ENCODE measurements at places on chromosomes 16 and 17. TPM values are rescaled to one million over a fixed set of nuclear protein-coding genes. Genes with fewer than 3 reads are reported as not detected.

EVPLL gene
- total RNA-seq = not detected

SLC16A11 gene
- total RNA-seq = 1.1 TPM

PRAC2 gene
- not detected for total RNA-seq

SCIMP gene
- 0.31 TPM for total RNA-seq

LGALS9B gene
- not detected for total RNA-seq

TK1 gene
- total RNA-seq = 0.78 TPM

CCL5 gene
- 35.6 TPM for total RNA-seq

NEUROD2 gene
- not detected for total RNA-seq

GRCh38 chr16:60651346-60651745 is 1384.9 kb downstream of the CDH8 start:
- no peak for DNase-seq

DNA sequence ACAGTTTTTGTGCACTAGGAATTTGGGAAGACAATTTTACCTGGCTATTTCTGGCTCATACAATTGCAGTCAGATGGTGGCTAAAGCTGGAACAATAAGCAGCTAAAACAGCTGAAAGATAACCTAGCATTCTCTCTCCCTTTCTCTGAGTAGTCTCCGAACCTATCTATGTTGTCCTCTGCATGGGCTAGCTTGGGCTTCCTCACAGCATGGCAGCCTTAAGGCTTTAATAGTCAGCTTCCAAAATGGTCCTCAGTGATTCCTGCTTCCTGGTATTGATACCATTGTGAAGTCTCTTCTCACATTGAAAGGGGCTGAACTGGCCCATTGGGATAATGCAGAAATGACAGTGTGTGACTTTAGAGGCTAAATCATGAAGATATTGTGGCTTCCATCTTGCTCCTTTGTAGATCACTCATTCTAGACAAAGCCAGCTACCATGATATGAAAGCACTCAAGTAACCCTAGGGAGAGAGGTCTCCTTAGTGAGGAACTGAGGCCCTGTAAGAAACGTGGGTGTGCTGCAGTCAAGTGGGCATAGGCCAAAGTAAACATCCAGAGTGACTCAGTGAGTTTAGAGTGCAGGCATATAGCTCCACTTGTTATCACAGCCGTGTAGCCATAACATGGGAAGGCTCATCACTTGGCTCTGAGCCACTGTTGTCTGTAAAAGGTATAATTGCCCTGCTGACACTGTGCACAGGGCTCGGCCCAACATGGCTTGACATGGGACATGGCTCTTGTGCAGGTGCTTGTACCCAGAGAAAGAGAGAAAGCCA is 5.5 kb upstream of the VKORC1 start:
- no peak for DNase-seq

- DNase-seq = peak; percentile 77
Observed at GRCh38 chr17:39653662-39654331, 11.4 kb upstream of the TCAP start.

GRCh38 chr16:26992666-26993349 is 73.9 kb upstream of the C16orf82 start:
- no peak for DNase-seq

DNA sequence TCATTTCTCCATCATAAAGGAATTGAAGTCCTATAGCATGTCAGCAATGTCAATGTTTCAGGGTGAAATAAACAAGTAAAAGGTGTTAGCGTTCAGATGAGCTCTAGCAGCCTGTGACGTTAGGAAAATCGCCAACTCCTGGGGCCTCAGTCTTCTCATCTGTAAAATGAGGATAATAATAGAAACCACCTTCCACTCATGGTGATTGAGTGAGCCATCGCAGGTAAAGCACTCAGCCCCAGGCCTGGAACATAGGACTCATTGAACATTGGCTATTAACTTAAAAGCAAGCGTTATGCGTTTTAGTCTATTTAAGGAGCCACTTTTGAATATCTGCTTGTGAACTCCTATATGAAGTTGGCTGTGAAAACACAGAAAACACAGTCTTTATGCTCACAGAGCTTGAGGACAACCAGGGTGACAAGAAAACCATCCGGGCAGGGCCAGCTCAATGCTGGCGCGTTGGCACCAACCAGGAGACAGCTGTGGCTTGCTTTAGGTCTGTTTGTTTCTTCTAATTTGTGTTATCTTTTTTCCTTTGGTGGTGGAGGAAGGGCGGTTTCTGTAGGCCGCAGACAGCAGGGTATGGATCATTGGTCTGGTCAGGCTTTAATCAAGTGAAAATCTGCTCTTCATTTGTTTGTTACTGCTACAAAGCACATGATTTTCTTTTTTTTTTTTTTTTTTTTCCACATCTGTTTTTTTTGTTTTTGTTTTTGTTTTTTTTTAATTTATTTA is 35.7 kb upstream of the MED9 start:
- no peak for DNase-seq

- DNase-seq = no peak
Observed at GRCh38 chr17:33291248-33292200, 1.6 kb downstream of the ASIC2 start.

GRCh38 chr16:85372627-85373372 is 240.3 kb upstream of the GSE1 start:
- peak; percentile 44 for DNase-seq

- no peak for DNase-seq
Observed at GRCh38 chr17:9760266-9760665, 31.1 kb downstream of the DHRS7C start.

DNA sequence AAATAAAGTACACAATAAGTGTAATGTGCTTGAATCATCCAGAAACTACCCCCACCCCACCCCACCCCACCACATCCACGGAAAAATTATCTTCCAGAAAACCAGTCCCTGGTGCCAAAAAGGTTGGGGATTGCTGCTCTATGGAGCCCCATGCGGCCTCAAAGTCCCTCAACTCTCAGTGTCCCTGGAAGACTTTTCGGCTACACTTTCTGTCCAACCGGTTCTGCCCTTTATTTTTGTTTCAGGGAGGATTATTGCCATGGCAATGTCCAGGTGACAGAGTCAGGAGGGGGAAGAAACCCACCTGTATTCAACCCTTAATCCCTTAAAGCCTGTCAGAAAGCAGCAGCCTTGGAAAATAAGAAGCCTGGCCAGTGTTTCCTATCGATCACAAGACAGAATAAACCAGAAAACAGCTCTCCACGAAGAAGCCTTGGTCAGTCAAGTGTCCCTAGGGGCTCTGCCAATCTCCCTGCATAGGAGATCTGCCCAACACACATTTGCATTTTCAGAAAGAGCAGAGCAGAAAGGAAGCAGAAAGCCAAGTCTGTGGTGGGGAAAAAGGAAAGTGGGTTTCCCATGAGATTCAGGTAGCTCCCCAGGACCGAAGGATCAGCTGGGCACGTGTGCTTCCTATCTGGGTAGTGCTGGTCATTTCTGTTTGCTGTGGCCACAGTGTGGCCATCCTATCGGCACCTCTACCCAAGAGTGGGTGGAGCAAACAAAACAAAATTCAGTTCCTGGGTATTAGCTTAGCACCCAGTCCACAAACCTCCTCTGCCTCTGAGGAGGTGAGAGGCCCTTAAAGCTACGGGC is 342.7 kb downstream of the SOX9 start:
- DNase-seq = no peak

DNA sequence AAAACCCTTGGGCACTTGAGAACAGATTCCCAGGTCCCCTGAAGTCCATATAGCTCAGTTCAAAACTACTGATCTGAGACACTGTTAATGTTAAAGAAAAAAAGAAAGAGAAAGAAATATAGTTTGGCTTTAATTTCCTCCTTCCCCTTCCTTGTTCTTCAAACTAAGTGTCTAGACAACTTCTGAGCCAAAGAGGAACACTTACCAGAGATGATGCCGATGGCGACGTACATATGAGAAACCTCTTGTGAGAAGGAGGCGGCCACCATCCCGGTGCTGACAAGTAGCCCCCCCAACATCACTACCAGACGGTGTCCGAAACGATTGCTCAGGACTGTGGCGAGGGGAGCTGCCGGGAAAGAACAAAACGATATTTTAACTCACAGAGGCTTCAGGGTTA is 17.2 kb downstream of the SLC16A6 start:
- no peak for DNase-seq

GRCh38 chr17:7440113-7440833 is 961 bp downstream of the FGF11 start:
- DNase-seq = peak; percentile 34

DNA sequence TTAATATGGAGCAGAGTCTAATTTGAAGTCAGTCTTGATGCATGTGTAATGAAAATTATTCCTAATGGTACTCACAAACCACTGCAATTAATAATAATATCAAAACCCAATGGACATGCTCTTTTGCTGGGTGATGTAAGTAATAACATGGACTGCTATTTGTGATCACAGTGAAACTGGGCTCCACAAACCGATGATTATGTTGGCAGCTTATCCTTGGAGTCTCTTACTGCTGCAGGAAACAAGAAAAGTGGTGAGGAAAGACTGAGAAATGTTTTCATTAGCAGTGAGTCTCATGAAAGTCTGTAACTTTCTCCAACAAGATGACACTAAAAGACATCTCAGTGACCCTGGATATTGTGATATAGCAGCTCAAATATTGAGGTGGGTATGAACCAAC is 45.2 kb downstream of the TMEM100 start:
- no peak for DNase-seq

GRCh38 chr16:78057803-78058564 is 35.6 kb downstream of the CLEC3A start:
- no peak for DNase-seq

DNA sequence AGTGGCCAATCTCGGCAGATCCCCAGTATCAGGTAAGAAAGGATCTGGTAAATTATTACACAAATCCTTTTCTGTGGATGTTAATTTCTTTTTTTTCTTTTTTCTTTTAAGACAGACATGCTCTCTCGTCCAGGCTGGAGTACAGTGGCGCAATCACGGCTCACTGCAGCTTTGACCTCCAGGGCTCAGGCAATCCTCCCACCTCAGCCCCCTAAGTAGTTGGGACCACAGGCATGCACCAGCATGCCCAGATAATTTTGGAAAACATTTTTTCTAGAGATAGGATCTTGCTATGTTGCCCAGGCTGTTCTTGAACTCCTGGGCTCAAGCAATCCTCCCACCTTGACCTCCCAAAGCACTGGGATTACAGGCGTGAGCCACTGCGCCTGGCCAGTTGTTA is 54.0 kb downstream of the GAS7 start:
- no peak for DNase-seq

GRCh38 chr16:47311738-47312505 is 148.9 kb downstream of the ITFG1 start:
- no peak for DNase-seq

DNA sequence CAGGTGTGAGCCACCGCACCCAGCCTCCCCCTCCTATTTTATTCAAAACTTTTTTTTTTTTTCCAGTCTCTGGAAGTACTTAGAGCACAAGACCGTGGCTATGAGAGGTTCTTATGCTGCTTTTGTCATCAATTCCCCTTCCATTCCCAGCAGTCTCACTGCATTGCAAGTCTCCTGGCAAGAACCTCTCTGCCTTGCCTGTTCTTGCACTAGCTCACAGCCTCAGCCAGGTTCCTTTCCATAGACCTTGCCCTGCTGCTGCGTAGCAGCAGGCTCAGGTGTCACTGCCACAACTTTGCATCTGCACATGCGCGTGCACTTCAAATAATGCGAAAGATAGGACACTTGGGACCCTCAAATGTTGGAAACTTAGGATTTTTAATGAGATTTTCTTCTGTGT is 15.6 kb downstream of the ATP6V0A1 start:
- DNase-seq = no peak

DNA sequence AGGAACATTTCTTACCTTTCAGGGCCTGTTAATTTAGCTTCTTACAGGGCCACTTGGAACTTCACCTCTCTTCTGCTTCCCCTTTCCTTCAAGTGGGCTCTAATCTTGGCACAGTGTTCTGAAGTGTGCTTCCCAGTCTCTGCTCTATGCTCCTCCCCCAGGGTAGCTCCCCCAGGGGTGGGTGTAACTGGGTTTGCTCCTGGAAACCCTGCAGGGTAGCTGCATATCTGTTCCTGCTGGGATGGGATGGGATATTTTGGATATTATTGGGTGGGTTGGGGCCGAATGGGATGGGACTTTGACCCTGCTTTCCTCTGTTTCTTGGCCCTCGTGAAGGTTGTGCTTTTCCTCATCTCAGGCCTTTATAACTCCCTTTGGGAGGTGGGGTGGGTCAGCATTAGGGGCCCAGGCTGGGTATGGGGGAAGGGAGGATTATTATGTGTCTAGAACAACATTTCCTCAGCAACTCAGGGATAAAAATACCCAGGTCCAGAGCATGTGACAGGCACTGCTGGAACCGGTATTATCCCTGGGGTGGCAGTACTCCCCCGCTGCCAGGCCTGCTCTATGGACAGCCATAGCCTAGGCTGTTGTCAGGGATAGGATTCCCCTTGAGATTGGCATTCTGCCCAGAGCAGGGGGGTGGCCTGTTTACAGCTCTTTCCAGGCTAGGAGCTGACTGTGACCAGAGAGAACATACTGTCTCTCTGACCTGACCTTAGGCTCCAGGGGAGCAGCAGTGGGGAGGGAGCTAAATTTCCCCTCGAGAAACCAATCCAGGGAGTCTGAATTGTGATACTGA is 5.0 kb downstream of the NFE2L1 start:
- DNase-seq = no peak

DNA sequence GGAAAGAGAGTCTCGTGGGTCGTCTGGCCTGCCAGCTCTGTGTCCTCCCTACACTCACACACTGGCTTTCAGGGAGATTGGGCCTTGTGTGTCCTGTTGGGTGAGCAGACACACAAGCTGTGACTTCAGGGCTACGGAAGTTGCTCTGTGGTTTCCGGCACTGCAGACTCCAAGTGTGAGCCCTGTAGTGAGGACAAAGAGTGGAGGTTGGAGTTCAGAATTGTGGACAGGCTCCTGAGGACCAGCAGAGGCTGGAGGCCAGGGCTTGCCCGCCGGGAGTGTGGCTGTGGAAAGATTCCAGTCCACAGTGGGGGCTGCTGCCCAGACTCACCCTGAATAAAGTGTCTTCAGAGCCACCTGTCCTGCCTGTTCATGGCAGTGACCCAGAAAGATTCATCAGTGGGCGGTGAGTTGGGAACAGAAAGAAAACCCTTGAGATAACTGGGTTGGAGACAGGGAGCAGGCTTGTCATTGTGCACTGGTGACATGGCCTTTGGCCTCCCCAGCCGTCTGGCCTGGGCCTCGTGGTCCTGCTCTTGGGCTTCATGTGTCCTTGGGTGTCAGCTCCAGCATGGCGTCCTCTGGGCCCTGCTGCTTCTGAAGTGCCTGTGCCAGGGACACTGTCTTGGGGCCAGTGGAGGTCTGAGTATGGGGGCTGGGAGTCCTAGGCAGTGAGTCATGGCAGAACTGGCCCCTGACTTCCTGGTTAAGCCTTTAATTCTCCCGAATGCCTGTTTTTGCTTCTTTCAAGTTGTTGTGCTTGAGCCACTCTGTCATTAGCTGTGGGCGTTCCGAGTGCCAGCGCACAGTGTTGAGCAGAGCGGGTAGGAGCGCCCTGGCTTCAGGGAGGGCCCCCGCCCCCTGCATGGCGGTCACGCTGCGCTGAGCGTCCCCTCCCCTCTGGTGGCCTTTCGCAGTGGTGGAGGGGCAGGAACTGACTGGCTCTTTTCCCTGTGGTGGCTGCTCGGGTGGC is 19.9 kb upstream of the ZNF750 start:
- peak; percentile 54 for DNase-seq

GRCh38 chr16:59907611-59908010 is 1173.5 kb upstream of the GOT2 start:
- DNase-seq = no peak

- no peak for DNase-seq
Observed at GRCh38 chr16:20884240-20884556, 16.0 kb downstream of the DCUN1D3 start.

- no peak for DNase-seq
Observed at GRCh38 chr17:82291582-82292250, 18.2 kb upstream of the CSNK1D start.

- DNase-seq = no peak
Observed at GRCh38 chr17:44604768-44605485, 47.6 kb downstream of the FZD2 start.

Measured in CD4-positive, alpha-beta T cell (primary cell).